ENCODE measurements at places on chromosomes 6 and 20.

- no peak for DNase-seq
These were observed 155.3 kb downstream of the FUT9 start for GRCh38 chr6:96171112-96171511.

- no peak for DNase-seq
These were observed 4.3 kb downstream of the MTG2 start for GRCh38 chr20:62186887-62187866.

GRCh38 chr20:62241506-62241905, 3.2 kb downstream of the OSBPL2 start:
- no peak for DNase-seq

GRCh38 chr6:157528931-157529653, 148.1 kb downstream of the ZDHHC14 start:
- DNase-seq: no peak

GRCh38 chr6:32954986-32955802, 2.3 kb upstream of the HLA-DMA start:
- no peak for DNase-seq

DNA sequence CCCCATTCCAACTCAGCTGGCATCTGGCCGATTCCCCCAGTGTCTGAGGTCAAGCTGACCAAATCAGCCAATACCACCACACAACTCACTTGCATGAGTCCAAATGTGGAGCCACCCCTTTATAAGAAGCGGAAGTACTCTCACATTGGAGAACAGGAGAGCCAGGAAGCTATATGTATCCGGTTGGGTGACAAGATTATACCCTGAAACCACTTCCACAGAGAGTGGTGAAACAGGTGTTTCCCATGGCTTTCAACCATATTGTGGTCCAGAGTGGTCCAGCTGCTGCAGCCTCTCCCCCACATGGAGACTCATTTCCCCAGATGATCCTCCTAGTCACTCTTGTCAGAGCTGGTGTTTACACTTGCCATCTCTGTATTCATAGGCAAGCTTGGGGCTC, 24.0 kb upstream of the SERINC1 start:
- DNase-seq: no peak

DNA sequence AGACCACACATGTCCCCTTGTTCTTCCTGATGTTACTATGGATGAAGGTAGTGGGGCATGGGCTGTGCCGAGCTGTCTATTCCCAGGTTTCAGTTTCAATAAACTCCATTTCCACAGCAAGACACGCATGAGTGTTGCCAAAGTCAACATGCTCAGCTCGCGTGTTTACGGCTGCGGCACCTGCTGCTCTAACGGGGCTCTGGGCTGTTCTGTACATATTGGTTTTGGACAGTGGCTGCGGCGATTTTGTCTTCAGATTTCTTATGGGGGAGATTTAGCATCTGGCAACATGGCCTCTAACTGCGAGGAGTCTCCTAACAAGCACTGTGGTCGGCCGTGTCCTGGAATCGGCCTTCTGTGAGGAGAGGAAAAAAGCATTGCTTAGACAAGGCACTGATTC, 58.6 kb downstream of the TMEM242 start:
- DNase-seq: no peak

DNA sequence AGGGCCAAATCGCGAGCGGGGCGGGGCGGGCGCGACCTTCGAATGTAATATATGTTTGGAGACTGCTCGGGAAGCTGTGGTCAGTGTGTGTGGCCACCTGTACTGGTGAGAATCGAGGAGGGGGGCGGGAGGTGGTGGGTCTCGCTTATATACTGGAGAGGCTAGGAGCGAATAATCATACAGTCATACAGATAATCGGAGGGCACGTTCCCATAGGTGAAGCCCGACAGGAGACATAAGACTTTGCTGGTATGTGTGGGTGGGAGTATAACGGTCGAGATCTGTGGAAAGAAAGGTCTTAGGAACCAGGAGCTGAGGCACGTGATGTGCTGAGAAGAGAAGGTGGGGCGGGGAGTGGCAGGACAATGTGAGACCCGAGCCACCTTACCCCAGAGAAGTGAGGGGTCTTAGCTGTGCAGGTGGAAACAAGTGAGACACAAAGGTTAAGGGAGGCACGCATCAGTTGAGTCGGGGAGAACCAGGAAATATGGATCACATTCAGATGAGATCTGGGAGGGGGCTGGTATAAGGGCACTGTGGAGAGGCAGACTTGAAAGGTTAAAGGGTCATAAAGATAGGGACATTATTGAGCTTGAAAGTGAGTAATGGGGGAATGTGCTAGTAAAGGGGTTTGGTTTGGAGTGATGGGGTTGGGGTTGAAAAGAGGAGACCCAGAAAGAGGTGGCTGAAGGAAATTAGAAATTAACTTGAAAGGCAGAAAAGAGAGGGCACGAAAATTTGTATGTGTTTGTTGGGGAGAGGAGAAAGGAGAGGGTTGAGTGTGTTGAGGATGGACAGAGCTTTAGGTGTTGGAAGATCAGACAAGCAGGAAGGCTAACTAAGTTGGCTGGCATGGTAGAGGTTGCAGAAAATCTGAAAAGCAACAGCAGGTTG, 589 bp downstream of the RNF5 start:
- no peak for DNase-seq

DNA sequence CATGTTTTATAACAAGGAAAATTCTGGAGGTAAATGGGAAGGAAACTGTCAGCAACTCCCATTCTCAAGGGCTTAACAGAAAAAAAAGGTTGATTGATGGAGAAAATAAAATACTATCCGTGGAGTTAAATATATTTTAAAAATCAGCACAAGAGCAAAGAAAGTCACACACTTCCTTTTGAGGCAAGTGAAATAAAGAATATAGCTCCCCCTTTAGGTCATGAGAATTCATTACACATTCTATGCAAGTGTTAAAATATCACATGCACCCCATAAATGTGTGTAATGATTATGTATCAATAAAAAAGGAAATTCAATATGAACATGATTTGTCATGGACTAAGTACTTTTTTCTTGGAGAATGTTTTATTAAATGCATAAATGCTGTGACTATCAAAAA, 349.2 kb downstream of the TPBG start:
- DNase-seq: no peak

DNA sequence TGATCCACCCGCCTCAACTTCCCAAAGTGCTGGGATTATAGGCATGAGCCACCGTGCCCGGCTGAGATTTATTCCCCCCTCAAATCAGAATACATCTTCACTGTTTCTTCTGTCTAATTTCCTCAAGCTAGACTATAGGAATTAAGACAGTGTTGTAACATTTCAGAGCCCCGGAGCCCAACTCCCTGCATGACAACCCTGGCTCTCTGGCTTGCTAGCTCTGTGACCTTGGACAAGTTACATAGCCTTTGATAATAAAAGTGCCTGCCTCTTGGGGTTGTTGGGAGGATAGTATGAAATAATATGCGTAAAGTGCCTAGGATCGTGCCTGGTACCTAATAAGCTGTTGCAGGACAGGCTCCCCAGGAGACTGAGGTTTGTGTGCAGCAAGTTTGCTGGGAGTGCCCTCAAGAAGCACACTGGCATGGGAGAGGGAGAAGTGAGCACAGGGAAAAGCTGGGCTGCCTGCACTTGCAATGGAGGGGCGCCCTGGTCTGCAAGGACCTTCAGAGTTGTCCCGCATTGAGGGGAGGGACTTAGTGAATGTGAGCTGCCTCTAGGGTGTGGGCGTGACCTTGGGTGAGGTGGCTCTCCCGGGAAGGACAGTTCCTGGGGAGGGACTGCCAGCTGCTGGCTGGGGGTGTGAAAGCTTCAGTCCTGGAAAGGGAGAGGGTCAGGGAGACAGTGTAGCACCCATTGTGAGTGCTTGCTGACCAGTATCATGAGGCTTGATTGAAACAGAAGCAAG, 43.4 kb downstream of the TAF8 start:
- DNase-seq: no peak
